ENCODE measurements at places on chromosomes 4 and X.

- no peak for DNase-seq
Observed at GRCh38 chr4:59484944-59485343, 1715.2 kb upstream of the ADGRL3 start.

DNA sequence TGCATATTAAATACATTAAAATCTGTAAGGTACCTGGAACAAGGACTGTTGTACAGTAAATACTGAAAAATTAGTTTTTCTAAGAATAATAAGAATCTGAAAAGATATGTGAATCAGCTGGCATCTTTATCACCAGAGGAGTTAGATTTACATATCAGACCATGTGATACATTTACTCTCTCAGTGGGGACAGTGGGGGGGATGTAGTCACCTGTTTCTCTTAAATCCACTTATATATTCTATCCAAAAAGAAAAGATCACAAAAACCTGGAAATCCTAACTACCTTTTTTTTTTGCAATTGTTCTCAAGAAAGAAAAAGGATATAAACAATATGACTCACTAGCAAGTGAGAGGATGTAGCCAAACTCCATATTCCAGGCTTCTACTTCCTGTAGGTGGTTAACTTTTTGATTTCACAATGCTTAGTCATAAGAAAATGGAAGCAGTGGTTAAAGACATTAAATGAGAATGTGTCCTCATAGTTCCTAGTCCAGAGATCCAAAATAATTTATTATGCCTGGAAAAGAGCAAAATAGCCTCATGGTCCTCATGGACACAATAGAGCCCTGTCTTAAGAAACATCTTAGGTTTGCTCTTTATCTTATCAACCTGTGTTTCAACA lies 22.5 kb upstream of the MYOZ2 start:
- no peak for DNase-seq

DNA sequence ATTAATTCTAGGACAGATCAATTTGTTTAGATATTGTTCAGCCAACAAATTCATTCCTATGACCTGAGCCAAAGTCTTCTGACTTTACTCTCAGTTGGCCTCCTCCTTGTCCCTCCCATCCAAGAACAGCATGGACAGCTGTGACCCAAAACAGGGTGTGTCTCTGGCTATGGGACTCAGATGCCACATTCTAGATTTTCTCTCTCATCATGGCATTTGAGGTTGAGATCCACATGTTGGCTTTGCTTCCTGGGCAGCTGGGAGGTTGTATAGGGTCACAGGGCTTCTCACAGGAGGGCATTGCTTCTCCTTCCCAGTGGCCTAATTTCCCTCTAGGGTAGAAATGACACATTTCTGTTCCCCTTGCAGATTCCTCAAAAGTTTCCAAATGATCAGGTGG lies 22.6 kb upstream of the EGF start:
- no peak for DNase-seq

DNA sequence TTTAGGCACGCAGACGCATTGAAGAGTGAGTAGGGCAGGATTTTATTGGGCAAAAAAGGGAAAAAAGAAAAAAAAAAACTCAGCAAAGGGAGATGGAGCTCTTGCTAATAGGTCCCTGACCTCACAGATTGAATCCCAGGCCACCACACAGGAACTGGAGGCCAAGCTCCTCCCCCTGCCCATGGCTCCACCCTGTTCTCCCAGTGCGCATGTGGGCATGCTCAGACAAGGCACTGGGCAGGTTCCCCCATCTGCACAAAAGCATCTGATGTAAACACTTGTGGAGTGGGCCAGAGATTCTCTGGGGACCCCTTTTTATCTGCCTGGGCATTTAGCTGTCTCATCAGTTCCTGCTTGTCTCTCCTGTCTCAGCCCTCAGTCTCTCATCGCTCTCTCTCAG lies 9.5 kb downstream of the FRMD7 start:
- DNase-seq: no peak

- no peak for DNase-seq
Observed at GRCh38 chr4:10272511-10272910, 155.9 kb upstream of the WDR1 start.

- DNase-seq: no peak
Observed at GRCh38 chr4:6222761-6223292, 22.5 kb upstream of the JAKMIP1 start.

- no peak for DNase-seq
Observed at GRCh38 chr4:71830497-71831190, 46.8 kb upstream of the GC start.

- DNase-seq: no peak
Observed at GRCh38 chrX:105463473-105463872, 243.0 kb upstream of the TEX13A start.

DNA sequence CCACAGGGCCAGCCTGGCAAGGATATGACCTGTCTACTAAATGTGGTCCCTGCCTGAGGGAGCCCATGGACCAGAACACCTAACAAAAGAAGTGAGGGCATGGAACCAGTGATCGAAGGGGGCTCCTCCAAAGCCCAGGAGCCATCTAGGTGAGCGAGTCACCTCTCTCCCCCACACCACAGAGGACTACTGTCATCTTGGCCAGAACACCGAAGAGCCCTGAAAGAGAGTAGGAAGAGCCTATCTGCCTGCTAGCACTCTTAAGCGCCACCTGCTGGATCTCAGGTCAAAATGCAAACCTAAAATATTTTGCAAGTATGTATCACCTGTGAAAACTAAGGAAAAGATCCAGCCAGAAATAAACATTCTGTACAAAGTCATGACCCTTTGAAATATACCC lies 137.9 kb upstream of the ZXDB start:
- DNase-seq: no peak

GRCh38 chrX:56057325-56057724 lies 174.8 kb upstream of the KLF8 start:
- DNase-seq: no peak

GRCh38 chr4:102780476-102781144 lies 19.8 kb upstream of the MANBA start:
- DNase-seq: no peak

- DNase-seq: no peak
Observed at GRCh38 chr4:37873386-37873785, 17.5 kb upstream of the TBC1D1 start.

DNA sequence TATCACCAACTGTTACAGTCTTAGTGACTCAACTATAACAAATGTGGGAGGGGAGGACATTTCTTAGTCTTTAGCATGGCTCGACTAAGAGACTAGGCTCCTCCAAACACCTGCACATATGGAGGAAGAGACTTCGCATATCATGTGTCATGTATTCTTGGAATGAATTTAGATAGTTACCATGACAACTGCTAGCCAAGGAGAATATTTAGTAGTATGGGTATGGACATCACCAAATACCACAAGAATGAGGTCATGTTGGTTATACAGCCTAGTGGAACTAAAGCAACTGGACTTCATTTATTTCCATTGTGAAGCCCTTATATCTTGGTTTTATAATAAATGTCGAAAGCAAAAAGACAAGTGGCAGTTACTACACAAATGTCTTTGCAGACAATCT lies 512.3 kb downstream of the CFAP47 start:
- DNase-seq: no peak

- no peak for DNase-seq
Observed at GRCh38 chr4:43348591-43348990, 456.1 kb downstream of the GRXCR1 start.

- no peak for DNase-seq
Observed at GRCh38 chrX:70352496-70352895, 62.6 kb downstream of the KIF4A start.

- DNase-seq: no peak
Observed at GRCh38 chr4:152719291-152719690, 39.5 kb upstream of the TMEM154 start.

- no peak for DNase-seq
Observed at GRCh38 chr4:6591781-6592180, 16.8 kb downstream of the MAN2B2 start.

DNA sequence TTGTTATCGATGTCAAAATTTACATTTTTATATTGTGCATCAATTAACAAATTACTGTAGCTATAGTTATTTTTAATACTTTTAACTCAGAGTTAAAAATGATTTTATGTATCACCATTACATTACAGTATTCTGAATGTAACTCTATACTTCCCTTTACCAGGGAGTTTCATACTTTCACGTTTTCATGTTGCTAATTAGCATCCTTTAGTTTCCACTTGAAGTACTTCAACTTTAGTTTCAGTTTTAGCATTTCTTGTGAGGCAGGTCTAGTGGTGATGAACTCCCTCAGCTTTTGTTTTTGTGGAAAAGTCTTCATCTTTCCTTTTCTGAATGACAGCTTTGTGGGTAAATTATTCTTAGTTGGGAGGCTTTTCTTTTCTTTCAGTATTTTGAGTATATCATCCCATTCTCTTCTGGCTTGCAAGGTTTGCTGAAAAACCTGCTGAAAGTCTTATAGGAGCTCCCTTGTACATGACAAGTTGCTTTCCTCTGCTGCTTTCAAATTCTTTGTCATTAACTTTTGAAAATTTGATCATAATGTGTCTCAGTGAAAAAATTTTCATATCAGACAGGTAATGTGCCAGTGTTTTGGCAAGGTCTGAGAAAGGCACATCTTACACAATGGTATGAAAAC lies 9.8 kb upstream of the CISD2 start:
- DNase-seq: no peak

DNA sequence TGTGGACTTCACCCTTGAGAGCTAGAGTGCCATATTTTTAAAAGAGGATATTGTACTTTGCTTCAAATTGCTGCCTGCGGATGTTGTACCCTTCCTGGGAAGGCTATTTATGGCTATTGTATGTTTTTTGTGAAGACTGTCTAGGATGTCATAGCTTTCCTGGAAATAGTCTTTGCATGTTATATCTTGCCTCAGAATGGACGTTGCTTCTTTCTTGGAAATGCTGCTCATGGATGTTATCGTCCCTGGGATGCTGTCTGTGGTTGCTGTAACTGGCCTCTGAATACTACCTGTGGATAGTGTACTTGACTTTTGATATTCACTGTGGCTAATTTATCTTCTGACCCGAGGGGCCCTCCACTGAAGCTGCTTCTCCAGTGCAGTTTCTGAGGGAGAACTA lies 146.8 kb downstream of the ENOX2 start:
- no peak for DNase-seq

DNA sequence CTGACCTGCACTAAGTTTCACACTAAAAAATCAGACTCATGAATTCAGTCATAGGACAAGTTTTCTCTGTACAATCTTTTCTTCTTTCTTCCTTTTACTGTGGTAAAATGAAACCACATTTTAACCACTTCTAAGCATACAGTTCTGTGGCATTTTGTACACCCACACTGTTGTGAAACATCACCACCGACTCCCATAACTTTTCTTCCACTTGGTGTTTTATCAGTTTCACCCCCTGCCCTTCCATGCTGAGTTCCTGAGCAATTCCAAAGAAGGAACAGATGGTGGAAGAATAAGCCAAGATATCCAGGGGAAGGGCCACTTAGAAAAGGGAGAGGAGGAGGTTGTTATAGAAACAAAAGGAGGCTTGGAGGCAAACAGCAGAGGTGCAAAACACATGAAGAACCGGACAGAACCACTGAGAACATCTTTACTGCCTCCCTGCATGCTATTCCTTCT lies 22.6 kb downstream of the SLC25A4 start:
- no peak for DNase-seq

Data from activated CD8-positive, alpha-beta memory T cell treated with anti-CD3 and anti-CD28 coated beads for 48 hours (primary cell).